ENCODE measurements at places on chromosomes 4 and X.

DNA sequence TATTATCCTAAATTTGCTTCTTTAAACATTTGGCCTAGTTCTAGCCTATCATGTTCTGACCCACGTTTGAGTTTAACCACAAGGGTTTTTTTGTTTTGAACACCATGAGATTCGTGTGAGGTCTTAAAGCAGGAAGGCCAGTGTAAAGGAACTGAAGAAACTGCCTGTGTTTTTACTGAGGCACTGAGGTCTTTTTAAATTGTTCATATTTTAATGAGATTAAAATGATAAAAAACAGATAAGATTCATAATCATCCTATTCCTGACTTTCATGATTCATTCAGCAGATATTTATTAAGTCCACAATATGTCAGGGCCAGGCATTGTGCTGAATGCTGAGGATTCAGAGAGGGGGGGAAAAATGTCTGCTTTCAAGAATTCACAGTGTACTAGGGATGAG, 3.2 kb downstream of the RPS6KA3 start:
- no peak for DNase-seq

DNA sequence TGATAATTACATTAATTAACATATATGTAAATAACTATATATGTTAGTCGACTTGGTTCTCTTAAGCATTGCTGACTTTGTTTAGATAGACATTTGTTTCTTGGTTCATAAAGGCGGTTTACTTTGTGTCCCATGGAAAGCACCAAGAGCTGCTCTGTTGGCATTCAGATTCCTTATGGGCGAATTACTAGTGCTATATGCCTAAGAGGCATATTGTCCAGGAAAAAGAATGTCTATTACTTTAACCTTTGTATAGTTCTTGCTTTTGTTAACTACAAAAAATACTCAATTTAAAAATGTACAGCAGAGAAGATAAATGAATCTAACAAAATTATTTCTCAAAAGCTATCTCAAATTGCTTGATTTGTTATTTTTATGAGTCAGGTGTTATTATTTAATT, 532.8 kb downstream of the FAT4 start:
- DNase-seq: no peak

DNA sequence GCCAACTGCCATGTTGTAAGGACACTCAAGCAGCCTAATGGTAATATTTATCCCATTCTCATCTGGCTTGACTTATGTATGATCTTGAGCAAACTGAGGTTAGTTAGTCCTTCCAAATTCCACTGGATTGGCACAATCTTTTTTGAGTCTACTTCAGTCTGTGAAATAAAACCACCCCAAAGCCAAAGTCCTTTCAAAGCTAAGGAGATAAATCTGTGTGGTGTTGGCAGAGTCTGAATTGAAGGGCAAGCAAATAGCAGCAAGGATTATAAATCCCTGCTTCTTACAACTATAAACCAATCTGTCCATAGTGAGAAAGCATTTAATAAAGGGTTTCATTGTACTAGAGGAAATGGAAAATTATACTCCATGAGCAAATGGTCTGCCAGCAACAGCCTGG, 233.9 kb upstream of the GLRA2 start:
- DNase-seq: no peak

- DNase-seq: no peak
Measured at GRCh38 chrX:97397371-97397770, 513.7 kb downstream of the RPA4 start.

DNA sequence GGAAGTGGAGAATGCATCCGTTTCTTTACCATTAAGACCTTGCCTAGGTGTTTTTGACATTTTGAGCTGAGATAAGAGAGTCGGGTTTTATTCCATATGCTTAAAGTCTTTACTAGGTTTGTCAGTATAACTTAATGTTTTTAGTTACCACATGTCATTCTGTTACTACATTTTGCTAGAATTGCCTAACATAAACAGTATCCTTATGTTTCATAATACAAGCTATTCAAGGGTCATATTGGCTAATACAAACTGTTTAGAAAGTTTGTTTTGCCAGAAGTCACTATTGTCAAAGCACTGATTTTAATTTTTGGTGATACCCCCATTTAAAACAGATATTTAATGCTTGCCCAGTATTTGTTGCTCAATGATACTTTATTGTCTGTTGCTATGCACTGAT, 427.7 kb upstream of the MAGEB2 start:
- no peak for DNase-seq

All from cortex of kidney (tissue), 1 donor.